ENCODE measurements at places on chromosomes 2 and 18.

- DNase-seq: no peak
Measured at GRCh38 chr18:45213040-45213333, 402.3 kb upstream of the SLC14A2 start.

- no peak for DNase-seq
Measured at GRCh38 chr2:150789376-150789905, 302.0 kb upstream of the RND3 start.

- no peak for DNase-seq
Measured at GRCh38 chr2:11873356-11874154, 127.1 kb downstream of the LPIN1 start.

DNA sequence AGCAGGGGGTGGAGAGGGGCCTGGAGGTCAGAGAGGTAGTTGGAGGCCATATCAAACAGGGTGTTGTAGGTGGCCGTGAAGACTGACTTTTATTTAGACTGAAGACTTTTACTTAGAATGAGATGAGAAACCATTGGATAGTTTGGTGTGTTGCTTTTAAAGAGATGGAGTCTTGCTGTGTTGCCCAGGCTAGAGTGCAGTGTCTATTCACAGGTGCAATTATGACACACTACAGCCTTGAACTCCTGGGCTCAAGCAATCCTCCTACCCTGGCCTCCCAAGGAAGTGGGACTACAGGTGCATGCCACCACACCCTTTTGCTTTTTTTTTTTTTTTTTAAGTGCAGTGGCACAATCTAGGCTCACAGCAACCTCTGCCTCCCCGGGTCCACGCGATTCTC, 2.5 kb upstream of the LRPPRC start:
- no peak for DNase-seq

DNA sequence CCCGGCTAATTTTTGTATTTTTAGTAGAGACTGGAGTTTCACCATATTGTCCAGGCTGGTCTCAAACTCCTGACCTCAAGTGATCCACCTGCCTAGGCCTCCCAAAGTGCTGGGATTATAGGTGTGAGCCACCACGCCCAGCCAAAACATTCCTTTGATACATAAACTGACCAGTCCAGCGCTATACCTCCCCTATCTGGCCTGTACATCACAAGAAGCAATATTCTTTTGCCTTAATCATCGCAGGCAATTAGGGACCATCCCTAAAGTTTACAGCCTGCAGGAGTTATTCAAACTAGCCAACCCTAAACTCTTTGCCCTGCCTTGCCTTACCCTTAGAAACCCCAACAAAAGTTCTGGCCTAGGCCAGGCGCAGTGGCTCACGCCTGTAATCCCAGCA, 6.8 kb upstream of the PPM1G start:
- DNase-seq: no peak

GRCh38 chr2:171310889-171311288, 122.9 kb downstream of the METTL8 start:
- no peak for DNase-seq
